ENCODE measurements at places on chromosomes 7 and 10.

DNA sequence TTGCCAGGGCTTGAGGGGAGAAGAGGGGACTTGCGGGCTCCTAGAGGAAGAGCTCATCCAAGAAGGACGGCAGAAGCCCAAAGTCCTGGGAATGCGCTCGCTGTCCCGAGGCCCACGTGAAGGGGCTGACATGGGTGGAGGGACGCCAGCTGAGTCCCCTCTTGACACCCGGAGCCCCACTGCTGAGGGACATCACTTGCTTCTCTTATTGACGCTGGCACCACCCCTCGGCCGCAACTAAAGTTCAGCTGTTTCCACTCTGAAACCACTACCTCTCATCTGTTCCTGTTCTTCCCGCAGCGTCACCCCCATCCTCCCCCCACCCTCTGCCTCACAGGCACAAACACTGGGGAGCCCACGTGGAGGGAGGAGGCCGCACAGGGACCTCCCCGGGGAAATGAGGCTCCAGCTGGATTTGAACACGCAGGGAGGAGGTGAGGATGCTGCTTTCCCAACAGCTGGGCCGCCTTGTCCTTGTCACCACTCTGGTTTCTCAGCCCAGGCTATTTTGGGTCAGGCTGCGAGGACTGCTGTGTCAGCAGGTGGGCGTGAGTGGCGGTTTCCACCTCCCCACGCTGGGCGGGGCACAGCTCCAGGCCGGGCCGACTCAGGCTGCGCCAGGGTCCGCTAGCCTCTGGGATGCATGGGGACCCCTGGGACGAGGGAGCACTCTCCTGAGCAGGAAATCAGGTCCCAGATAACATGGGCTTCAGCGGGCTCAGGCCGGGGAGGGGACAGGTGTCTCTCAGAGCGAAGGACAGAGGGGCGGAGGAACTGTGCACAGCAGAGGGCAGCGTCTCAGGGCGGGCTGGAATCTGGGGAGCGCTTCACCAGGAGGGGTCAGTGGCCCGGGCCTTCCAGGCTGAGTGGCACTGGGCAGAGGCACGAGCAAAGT, 156.3 kb downstream of the ZNF248 start:
- DNase-seq: no peak

DNA sequence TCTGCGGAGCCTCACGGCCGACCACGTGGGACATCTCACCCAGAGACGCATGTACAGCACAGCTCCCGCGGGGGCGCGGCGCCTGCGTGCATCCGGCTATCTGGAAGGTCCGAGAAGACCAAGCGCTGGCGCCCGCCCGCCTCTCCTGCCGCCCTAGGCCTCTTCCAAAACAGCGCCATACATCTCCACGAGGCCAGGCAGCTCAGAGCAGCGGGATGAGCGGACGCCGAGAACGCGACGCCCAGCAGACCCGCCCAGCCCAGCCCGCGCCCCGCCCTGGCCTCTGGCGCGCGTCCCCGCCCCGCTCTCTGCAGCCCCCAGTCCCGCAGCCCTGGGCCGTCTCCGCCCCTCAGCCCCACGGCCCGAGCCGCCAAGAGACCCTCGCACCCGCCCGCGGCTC, 20.3 kb upstream of the LANCL2 start:
- no peak for DNase-seq

DNA sequence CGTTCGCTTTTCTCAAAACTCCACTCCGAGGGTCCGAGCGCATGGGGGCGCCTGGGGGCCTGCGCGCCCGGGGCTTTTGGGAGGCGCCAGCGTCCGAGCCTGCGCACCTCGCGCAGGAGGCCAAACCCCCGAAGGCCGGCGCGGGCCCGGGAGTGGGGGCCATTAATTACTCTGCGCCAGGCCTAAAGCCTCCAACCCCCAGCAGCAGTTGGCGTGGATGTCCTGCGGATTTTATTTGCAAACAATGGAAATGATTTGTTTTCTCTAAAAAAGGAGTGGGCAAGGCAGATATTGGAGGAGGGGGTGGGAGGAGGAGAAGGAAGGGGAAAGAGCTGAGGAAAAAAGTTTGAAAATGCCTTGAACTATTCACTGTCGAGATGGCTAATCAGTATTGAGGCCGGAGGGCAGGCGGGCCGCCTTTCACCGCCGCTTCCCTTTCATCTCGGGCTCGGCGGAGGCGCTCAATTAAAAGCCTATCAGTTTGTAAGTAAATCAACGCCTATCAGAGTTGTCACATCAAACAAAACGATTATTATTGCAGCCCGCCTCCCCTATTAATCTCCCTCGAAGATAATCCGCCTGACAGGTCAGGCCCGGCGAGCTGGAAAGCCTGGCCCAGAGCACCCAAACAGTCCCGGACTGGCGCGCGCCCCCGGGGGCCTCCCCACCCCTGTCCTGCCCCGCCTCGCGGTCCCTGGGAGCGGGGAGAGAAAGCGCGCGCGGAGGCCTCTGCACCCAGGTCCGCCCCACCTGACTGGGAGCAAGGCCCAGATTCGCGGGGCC, 3.4 kb upstream of the ZNF503 start:
- DNase-seq: no peak

GRCh38 chr10:119535837-119536507, 6.5 kb downstream of the RGS10 start:
- no peak for DNase-seq

- peak; percentile 23 for DNase-seq
Measured at GRCh38 chr10:62992145-62992721, 140.9 kb upstream of the NRBF2 start.

GRCh38 chr7:139183878-139184338, 47.1 kb upstream of the UBN2 start:
- DNase-seq: no peak

Measured in fibroblast of skin of right quadriceps (primary cell).